A549 treated with Hydrocortisone at 1 μM for 4 hours (cell line): ENCODE measurements at places on chromosomes 4 and X. TPM values are rescaled to one million over a fixed set of nuclear protein-coding genes. Genes with fewer than 3 reads are reported as not detected.

GLRA3 gene
- total RNA-seq = 0.01 TPM in 1 of 5 replicates, not detected in the others

FAM9A gene
- not detected in 5 replicates for total RNA-seq

GPRASP3 gene
- 2.9 to 4.7 TPM (median 3.5 TPM) in 5 replicates for total RNA-seq

RNF175 gene
- total RNA-seq = not detected in 5 replicates

TREX2 gene
- 1.2 to 1.8 TPM (median 1.5 TPM) in 5 replicates for total RNA-seq

RGN gene
- 0.05 TPM in 1 of 5 replicates, not detected in the others for total RNA-seq

SPANXB1 gene
- total RNA-seq = 1.5 to 3.4 TPM (median 2.0 TPM) in 5 replicates

SH3BGRL gene
- total RNA-seq = 39.9 to 50.0 TPM (median 46.3 TPM) in 5 replicates

PDCL2 gene
- total RNA-seq = not detected in 5 replicates

GK2 gene
- total RNA-seq = not detected in 5 replicates

GLRB gene
- total RNA-seq = 0.71 to 0.96 TPM (median 0.90 TPM) in 5 replicates

RAB39B gene
- 0.65 to 0.93 TPM (median 0.73 TPM) in 5 replicates for total RNA-seq

CT83 gene
- total RNA-seq = not detected in 5 replicates

P2RY4 gene
- total RNA-seq = 0.05 to 0.06 TPM in 2 of 5 replicates, not detected in the others

MCTS1 gene
- total RNA-seq = 90.9 to 98.0 TPM (median 96.2 TPM) in 5 replicates

FREM3 gene
- total RNA-seq = not detected in 5 replicates

ABCD1 gene
- 2.5 to 4.0 TPM (median 3.6 TPM) in 5 replicates for total RNA-seq

HMX1 gene
- total RNA-seq = 0.09 to 0.13 TPM (median 0.10 TPM) in 4 of 5 replicates, not detected in the other

RIPPLY1 gene
- total RNA-seq = 0.10 to 0.12 TPM in 2 of 5 replicates, not detected in the others

FGFR3 gene
- total RNA-seq = 1.6 to 2.4 TPM (median 2.0 TPM) in 5 replicates

GUCY1B1 gene
- 0.17 to 0.36 TPM (median 0.26 TPM) in 5 replicates for total RNA-seq

GLA gene
- 160 to 197 TPM (median 177 TPM) in 5 replicates for total RNA-seq

RELL1 gene
- total RNA-seq = 5.1 to 10.4 TPM (median 5.9 TPM) in 5 replicates

GIMD1 gene
- total RNA-seq = not detected in 5 replicates

DAPP1 gene
- not detected in 5 replicates for total RNA-seq

ZNF157 gene
- 0.05 TPM in 1 of 5 replicates, not detected in the others for total RNA-seq
